ENCODE measurements at places on chromosomes 5 and 9.

DNA sequence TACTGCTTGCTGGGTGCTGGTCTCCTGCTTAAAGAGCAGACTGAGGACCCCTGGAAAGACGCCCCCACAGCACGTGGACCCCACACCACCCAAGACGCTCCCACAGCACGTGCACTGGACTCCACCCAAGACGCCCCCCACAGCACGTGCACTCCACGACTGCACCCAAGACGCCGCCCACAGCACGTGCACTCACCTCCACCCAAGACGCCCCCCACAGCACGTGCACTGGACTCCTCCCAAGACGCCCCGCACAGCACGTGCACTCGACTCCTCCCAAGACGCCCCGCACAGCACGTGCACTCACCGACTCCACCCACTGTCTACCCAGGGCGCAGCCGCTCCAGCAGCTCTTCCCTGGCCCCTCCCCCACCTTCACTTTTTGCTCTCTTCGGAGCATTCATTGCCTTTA, 50.5 kb downstream of the EHMT1 start:
- DNase-seq: peak; percentile 10

- no peak for DNase-seq
Measured at GRCh38 chr5:10876006-10876744, 115.1 kb upstream of the DAP start.

DNA sequence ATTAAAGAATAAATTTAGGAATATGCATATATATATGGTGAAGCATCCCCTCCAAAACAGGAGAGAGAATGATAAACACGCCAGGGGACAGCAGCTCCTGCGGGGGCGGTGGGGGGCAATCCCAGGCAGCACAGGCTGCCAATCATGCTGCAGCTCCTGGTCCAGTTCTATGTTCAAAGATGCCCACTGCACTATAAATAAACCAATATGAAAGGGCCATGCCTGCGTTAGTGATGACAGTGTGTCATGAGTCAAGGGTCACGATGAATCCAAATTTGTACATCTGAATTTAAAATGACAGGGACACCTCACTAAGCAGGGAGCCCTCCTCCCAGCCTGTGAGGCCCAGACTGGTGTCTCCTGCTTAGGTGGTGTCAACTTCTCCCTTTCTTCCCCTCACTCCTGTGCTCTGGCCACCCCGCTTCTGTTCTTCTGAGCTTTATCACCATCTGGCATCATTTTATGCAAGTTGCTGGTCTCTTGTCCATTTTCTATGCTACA, 153.9 kb downstream of the MED27 start:
- DNase-seq: no peak

DNA sequence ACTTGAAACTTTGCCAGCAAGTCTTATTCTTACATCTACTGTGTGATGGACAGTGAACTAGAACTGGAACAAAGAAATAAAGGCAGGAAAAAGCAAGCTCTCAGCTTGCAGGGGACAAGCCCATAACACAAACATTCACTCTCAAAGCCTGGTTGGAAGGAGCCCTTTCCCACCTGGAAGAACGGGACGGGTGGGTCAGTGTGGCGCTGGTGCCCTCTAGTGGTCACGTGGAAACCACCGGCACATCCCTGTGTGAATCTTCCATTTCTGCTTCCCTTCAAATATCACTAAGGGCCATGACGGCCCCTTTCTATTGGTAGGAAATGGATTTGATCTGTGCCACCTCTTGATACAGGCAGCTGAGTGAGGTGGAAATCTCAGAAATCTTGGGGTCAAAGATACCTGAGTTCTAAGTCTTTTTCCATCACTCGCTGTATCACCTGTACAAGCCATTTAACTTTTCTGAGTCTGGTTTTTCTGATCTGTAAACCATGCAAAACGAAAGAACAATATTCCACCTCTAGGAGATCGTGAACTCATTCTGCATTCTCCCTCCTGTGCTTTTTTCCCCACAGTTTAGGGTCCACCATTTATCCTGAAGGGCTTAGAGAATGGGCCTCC, 211.6 kb downstream of the MSX2 start:
- DNase-seq: no peak

GRCh38 chr9:4756420-4756819, 15.4 kb upstream of the AK3 start:
- no peak for DNase-seq
